IPS DF 19.7 (cell line): ENCODE measurements at places on chromosomes 7 and 10.

DNA sequence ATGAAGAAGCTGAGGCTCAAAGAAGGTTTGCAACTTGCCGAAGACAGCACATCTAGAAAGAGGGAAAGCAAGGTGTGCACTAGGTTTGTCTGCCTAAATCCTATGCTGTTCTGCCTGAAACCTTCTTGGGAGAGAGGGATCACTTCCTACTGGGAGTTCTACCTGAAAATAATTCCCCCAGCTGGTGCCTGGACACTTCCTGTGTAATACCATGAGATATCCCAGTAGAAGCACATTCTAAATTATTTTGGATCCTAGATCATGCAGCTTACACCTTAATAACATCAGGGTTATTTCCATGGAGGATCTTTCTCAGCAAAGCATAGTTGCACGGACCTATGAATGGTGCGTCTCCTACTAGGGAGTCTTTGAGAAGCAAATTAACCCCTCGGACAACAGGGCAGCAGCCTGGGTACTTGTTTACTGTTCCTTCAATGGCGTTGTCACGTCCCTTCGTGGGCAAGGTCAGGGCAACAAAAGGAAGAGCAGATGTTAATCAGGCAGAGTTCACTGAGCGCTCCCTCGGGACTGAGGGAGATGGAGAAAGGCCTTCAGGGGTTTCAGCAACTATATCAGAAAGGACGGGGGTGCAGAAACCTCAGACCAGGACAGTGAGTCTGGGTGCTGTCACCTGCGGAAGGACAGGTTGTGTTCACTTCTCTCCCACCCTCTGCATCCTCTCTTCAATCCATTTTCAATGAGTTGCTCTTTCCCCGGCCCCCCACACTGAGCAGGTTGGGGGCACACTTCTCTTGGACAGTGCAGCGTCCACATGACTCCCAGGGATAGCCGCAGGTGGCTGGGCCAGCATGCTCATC lies 44.0 kb downstream of the OAT start:
- no peak for DNase-seq

DNA sequence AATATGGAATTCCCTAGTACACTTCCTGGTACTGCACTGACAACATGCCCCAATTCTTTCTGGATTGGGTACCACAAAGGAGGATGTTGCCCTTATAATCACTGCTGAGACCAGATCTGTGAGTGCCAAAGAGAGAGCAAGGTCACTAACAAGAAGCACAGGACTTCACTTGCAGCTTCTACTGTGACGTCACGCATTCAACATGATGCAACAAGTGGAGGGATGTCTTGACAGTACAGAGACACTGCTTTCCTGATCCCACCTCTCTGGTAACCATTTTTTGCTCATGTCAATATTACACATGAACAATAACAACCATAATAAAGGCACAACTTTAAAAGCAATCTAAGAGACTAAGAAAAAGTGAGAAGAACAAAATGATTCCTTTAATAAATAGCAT lies 414.1 kb upstream of the LRRN3 start:
- no peak for DNase-seq

- DNase-seq = no peak
Observed at GRCh38 chr10:71509444-71509843, 112.7 kb downstream of the CDH23 start.

DNA sequence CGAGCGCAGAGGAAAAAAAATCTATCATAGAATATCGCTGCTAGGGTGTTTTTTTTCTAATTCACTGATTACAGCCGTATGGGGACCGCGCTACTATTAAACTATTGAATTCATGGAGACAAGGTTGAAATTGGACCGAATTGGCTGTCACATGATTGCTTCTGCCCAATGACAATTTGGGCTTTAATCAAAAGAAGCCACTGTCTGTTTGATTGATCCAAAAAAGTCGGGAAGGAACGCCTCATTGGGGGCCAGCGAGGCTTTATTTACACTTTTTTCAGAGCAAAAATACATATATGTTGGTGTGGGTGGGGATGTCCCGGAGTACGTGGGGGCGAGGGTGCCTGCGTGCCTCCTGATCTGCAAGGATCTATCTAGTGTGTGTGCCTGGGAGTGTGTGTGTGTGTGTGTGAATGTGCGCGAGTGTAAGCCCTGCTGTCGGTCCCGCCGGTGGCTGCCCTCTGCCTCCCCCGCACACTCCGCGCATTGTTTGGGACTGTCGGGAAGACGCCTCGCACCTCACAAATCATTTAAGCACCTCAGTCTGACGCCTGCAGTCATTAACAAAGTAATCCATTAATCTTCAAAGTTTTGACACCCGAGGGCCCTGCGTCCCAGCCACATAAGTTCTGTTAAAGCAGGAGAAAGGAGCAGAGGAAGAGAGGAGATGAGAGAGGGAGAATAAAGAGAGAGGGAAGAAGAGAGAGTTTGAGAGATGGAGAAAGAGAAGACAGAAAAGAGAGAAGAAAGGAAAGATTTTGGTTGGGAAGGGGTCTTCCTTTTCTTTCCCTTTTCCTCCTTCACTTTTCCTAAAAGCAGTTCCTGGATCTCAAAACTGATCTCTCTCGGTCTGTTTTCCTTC lies at the start of gene HOXA2:
Gene HOXA2 (minus strand): TSS at position 103 of the 862 bp plus-strand sequence. CDS start 183 bp downstream, outside the sequence.
- no peak for DNase-seq
